ENCODE measurements at places on chromosomes 12 and 14.

GRCh38 chr12:26651036-26651435 lies 182.0 kb downstream of the ITPR2 start:
- no peak for DNase-seq

DNA sequence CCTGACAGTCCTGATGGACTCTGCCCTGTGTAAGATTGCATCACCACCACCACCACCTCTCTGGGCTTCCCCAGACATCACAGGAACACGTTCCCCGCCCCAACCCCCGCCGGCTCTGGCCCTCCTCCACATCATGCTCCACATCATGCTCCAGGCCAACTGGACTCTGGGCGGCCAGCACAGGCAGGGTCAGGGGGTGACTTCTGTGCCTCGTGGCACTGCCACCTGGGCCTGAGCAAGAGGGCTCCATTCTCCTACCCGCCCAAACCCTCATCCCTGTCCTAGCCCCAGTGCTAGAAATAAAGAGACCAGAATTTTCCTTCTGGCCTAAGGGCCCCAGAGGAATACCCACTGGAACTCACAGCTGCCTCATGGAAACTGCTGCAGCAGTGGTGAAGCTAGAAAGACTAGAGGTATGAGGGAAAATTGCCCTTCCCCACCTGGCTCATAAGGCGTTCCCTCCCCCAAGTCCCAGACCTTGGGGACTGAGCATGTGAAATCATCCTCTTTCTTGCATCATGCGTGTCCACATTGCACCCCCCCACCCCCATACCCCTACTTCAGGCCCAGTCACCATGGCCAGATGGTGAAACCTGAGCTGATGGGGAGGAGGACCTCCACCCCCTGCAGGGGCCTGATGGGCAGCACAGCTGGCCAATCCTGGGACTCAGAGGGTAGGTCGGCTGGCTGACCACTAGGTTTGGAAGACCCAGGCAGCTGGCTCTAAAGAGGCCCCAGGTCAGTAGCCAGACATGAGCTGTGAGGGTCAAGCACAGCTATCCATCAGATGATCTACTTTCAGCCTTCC lies at the start of gene INHBE:
INHBE (plus strand) TSS at position 742 of the 808 bp plus-strand sequence. CDS start 230 bp downstream, outside the sequence.
- DNase-seq, result no peak

DNA sequence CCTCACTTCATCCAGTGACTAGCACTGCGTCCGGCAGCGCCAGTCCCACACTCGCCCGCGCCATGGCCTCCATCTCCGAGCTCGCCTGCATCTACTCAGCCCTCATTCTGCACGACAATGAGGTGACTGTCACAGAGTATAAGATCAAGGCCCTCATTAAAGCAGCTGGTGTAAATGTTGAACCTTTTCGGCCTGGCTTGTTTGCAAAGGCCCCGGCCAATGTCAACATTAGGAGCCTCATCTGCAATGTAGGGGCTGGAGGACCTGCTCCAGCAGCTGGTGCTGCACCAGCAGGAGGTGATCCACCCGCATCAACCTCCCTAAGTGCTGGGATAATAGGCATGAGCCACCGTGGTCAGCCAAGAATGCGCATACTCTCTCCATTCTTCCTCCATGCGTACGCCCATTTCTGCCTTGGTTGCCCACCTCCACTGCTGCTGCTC lies 59.9 kb downstream of the IRF2BPL start:
- no peak for DNase-seq

DNA sequence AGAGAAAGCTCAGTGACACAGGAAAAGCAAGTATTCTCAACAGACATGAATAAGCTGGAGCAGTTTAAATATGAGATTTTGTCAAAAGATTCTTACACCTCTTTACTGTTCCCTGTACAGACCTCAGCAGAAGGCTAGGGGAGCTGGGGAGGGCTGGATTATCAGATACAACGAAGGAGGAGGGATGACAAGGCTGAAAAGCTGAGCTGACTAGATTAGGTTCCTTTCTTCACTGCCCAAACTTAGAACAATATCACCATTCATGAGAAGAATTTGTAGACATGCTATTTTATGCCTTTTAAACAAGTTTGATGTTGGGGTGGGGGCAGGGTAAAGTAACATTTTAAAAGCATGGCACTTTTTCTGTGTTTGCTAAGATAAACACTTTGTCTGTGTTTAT lies 611.1 kb downstream of the AACS start:
- DNase-seq, result no peak

- no peak for DNase-seq
These were observed 37.5 kb downstream of the EMP1 start for GRCh38 chr12:13233830-13234641.
